ENCODE measurements at places on chromosomes 5 and 9.

DNA sequence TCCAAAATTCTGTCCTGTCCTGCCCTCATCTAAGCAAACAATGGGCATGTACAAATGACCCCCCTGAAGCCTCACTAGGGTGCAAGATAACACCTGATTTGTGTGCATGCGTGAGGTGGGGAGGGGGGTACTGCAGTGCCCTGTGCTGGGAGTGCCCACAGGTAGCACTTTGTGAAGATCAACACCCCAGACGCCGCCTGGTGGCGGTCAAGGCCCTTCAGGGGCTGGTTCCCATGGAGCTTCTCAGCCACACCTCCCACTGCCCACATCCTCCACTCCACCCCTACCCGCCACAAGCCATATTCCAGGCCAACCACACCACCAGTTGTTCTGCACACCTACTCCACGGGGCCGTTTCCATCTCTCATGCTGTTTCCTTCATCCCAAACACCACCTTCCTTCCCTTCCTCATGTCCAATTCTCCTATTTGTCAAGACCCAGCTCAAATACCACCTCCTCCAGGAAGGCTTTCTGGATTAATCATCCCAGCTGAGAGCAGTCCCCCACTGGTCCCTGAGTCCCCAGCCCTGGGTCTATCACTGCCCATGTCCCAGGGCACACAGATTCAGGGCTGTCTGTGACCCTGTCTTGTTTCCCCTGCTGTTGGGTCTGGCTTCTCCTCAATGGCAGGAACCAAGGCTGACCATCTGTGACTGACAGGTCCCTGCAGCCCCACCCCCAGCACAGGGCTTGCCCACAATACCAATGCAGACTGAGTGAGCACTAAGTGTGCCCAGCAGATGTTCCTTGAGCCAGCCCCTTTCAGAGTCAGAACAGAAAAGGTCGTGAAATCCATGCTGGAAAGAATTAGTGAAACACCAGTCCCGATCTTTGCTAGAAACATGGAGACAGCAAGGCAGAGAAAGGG is 178.4 kb downstream of the PAX5 start:
- DNase-seq, result no peak

DNA sequence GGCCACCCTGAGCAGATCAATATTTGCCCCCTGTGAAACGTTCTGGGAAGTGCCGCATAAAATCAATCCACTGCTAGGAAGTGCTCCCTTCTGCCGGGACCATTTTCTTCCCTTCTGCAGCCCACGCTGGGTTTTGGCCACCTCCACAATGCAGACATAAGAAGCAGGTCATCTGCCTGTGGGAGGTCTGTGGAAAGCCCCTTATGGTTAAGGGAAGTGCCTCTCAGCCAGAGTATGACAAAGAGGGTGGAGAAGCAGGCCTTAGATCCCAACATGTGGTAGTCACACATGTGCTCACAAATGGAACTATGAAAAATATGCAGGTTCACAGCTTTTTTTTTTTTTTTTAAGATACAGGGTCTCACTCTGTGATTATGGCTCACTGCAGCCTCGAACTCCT is 82.8 kb downstream of the SLC1A3 start:
- DNase-seq, result no peak

- no peak for DNase-seq
These were observed 70.8 kb upstream of the UNC5A start for GRCh38 chr5:176739461-176740051.

DNA sequence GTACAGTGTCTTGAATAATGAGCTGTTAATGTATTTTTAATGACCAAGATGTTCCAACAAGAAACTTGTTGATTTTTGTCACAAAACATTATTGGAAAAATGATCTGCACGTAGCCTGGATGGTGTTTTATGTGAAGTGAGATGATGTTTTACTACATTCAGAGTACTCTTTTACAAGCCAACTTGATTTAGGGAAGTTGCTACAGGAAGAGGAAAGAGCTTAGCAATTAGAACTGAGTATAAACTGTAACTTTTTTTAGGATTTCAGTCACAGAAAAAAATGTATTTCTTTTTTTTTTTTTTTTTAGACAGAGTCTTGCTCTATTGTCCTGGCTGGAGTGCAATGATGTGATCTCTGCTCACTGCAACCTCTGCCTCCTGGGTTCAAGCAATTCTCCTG is 113.6 kb upstream of the ADRA1B start:
- no peak for DNase-seq

DNA sequence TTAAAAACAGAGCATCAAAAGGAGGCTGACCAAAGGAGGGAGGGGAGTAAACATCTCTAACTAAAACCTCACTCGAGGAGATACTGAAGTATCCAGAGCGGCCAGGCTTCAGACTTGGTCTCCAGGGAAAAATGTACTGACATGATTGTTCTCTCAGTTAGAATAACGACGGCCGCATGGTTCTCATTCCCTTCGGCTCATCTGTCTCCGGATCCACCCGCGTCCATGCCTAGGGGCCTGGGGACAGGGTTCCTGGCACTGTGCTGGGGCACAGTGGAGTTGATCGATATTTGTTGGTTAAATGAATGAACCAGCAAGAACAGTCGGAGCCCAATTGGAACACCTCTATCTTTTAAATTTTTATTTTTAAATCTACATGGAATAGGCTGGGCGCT is 167.1 kb upstream of the PHYKPL start:
- DNase-seq, result no peak

DNA sequence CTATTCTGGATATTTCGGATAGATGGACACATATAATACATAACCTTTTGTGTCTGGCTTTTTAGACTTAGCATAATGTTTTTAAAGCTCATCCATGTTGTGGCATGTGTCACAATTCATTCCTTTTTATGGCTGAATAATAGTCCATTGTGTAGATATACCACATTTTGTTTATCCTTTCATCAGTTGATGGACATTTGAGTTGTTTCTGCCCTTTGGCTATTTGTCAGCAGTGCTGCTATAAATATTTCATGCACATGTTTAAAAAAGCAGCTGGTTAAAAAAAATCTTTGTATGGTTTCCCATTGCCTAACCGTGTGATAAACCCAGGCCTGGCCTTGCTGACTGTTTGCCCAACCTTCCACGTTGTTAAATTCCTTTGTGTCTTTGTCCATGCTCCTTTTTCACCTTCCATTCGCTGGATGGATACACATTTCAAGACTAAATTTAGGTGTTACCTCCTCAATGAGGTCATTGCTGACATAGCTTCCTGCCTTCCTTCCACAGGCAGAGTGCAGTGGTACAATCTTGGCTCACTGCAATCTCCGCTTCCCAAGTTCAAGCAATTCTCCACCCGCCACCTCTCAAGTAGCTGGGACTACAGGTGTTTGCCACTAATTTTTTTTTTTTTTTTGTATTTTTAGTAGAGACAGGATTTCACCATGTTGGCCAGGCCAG is 11.3 kb downstream of the GDA start:
- no peak for DNase-seq

- DNase-seq, result no peak
These were observed 310.1 kb downstream of the ZNF608 start for GRCh38 chr5:124436294-124436693.

- no peak for DNase-seq
These were observed 323.1 kb upstream of the DAP start for GRCh38 chr5:11084111-11084510.

DNA sequence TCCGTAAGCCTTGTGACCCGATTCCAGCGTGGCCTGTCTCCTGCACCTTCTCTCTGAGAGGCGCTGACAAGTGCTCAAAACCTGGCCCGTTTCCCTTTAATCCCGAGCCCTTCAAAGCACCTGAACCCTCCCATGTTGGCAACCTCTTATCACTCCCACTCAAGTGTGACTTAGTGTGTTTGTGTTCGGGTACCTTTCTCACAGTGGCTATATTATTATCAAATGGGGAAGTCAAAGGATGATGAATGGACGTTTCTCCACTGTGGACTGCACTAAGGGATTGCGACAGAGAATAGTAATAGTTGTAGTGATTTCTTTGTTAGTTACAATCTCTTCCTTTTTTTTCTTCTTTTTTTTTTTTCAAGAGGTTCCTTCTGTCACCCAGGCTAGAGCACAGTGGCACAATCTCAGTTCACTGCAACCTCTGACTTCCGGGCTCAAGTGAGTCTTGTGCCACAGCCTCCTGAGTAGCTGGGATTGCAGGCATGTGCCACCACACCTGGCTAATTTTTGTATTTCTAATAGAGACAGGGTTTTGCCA is 65.4 kb upstream of the TNFSF8 start:
- DNase-seq, result no peak

DNA sequence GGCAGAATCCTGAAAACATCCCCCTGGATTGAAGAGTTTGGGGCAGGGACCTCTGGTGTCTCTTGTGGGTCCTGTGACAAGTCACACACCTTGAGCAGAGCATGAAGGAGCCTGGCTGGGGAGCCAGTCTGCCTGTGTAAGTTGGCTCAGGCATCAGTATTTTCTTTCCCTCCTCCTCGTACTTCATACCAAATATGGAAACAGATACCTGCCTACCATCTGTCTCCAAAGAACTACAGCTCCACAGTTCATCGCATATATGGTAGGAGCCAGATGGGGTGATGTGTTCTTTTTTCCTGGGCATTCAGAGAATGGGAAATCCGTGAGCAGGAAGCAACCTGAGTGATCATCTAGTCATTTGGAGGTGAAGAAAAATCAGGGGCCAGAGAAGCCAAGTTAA is 177.3 kb upstream of the RAD23B start:
- no peak for DNase-seq

DNA sequence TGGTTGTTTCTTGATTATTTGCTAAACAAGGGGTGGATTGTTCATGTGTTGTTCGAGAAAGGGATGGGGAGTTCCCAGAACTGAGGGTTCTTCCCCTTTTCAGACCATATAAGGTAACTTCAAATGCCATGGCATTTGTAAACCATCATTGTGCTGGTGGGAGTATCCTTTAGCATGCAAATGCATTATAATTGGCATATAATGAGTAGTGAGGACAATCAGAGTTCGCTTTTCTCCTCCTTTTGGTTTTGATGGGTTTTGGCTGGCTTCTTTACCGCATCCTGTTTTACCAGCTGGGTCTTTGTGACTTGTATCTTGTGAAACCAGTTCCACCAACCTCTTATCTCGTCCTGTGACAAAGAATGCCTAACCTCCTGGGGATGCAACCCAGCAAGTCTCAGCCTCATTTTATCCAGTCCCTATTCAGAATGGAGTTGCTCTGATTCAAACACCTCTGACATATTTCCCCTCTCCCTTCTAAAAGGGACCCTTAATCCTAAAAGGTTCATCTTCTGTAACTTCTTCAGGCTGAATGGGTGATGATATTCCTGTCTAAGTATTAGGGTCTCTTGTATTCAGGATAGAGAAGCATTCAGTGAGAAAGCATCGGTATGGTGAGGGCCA is 8.7 kb upstream of the FBN2 start:
- no peak for DNase-seq

DNA sequence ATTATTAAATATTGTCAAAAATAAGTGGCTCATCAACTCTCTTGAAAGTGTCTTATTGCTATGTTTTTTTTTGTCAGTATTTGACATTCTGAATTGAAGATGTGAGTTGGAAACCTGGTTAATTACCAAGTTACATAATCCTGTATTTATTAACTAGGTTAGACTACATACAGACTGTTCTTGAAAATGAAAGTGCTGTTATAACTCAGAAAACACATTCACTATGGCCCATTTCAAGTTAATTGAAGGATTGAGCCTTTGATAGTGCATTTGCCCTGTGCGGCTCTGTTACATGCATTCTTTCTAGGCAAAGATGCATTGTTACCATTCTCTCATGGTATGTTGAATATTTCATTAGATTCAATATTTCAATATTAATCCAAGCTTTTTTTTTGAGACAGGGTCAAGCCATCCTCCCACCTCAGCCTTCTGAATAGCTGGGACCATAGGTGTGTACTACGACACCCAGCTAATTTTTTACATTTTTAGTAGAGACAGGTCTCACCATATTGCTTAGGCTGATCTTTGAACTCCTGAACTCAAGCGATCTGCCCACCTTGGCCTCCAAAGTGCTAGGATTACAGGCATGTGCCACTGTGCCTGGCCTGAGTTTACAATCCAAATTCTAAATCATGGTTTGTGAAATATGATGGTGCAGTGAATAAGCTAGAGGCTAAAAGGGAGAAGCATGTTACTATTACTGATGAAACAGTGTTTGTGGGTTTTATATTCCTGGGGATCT is 10.0 kb downstream of the CTNNA1 start:
- no peak for DNase-seq

DNA sequence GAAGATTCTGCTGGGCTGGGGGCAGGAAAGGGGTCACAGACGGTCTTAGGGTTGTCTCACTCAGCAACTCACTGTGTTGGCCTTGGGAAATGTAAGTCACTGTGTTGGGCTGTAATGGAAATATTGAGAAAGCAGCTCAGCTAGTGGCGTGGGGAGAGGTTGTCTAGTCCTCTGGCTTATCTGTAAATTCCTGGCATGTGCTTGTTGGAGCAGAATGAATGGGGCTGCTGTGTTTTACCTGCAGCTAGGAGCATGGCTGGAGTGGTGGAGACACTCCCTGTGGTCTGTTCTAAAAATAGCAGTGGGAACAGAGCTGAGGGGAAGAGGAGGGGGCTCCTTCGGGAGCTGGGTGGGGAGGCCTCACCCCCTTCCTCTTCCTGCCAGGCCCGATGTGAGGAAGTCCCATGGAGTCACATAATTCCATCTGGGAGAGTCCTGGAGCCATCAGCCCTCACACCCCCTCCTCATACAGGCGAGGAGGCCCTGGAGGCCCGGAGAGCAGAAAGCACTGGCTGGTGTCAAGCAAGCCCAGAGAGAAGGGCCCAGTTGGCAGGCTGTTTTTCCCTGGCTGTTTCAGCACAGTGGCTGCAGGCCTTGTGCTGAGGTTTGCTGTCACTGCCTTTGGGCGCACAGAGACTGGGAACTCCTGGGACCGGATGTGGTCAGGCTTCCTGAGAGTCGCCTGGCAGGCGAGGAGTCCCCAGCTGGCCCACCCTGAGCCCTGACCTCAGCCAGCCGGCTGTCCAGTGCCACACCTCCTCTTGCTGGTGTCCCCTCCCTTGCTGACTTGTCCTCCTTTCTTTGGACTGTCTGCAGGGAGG is 84.9 kb downstream of the RGS3 start:
- DNase-seq, result no peak

GRCh38 chr9:4105183-4105582 is 194.7 kb downstream of the GLIS3 start:
- no peak for DNase-seq

GRCh38 chr9:76423216-76424177 is 29.3 kb upstream of the RFK start:
- DNase-seq, result no peak

DNA sequence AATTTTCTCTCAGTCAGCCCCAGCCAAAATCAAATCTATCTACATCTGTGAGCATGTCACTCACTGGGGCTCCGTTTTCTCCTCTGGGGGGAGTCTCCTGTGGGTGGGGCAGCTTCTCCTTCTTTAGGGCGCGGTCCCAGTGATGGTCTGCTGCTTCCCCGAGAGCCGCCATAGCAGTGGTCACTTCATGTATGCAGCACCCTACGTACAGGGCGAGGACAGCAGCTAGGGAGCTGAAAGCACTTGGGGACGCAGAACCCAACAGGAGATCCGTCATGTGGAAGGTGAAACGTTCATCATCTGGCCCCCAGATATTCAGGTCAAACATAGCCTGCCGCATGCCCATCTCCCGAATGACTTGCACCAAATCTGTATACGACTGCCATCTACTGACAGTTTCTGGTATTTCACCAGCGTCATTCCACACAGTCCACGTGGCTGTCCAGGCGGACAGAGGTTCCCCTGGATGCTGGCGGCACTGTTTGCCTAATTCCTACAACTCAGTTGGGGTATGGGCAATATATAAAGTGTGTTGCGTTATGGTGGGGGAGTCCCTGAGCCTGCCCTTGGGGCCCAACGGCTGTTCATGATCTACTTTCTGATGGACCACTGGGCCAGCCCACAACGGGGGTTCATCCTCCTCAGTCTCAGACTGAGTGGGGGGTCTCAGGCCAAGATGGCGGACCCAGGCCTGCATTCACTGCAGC is 795.0 kb downstream of the EFNA5 start:
- no peak for DNase-seq

GRCh38 chr5:122292332-122292731 is 19.7 kb upstream of the SNCAIP start:
- no peak for DNase-seq
